ENCODE measurements at places on chromosomes 1 and 21. TPM values are rescaled to one million over a fixed set of nuclear protein-coding genes. Genes with fewer than 3 reads are reported as not detected.

DNA sequence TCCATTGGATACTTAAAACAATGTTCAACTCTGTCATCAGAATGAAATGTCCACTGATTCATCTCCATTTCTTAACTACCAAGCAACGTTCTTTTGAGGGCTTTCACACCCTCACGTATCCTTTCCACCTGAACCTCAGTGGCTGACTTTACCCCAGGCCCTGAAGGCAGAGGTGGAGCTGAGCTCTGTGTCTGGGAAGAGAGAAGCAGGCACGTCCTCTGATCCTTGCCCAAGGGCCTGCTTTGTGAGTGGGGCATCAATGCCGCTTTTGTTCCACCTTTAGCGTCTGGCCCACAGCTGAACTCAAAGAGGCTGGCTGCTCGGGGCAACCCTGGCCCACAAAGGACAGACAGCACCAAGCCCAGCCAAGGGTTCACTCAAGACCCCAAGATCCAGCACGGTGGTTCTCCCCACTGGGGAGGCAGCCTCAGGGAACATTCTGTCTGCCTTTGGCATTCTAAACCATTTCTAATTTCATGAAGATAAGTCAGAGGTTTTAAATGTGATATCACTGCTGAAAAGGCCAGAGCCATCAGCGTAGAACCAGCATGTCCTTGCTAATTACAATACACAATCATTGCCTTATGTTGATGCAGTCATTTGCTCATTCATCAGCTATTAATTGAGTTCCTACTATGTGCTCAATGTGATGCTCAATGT is 126.0 kb upstream of the UBE2U start:
- no peak for DNase-seq
- H3K4me1 ChIP-seq, result peaks cover 41% of the 10 kb centered on the region
- H3K27ac ChIP-seq, result no peak overlapping the region
- no peak overlapping the region for H3K4me3 ChIP-seq

Gene KRTAP12-1
- total RNA-seq, result not detected

DNA sequence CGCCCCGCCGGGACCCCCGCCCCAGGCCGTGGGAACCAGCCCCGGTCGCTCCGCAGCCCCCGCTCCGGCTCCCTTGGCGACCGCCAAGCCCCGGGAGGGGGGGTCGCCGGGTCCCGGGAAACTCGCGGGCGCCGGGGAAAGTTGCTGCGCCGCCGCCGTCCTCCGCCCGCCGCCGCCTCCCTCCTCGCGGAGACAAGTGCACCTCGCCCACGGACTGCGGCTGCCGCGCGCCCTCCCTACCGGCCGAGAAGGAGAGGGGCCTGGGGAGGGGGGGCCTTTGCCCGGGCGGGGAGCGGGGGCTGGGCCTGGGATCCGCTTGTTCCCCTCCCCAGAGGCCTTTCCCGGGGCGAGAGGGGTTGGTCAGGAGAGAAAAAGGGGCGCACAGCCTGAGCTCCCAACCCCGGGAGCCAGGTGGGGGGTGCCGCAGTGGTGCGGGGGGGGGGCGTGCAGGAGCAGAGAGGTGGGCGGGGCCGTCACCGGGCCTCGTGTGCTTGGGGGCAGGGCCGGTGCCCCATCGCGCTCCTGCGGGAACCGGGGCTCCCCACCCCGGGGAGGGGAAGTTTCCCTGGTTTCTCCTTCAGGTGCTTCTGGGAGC is 592 bp downstream of the AGRN start:
- DNase-seq, result no peak
- peak overlapping the region; percentile 85 for H3K4me3 ChIP-seq
- peak overlapping the region; percentile 98 for H3K27ac ChIP-seq
- H3K4me1 ChIP-seq, result peaks cover 32% of the 10 kb centered on the region
- no peaks in the 10 kb centered on the region for H3K27me3 ChIP-seq

DNA sequence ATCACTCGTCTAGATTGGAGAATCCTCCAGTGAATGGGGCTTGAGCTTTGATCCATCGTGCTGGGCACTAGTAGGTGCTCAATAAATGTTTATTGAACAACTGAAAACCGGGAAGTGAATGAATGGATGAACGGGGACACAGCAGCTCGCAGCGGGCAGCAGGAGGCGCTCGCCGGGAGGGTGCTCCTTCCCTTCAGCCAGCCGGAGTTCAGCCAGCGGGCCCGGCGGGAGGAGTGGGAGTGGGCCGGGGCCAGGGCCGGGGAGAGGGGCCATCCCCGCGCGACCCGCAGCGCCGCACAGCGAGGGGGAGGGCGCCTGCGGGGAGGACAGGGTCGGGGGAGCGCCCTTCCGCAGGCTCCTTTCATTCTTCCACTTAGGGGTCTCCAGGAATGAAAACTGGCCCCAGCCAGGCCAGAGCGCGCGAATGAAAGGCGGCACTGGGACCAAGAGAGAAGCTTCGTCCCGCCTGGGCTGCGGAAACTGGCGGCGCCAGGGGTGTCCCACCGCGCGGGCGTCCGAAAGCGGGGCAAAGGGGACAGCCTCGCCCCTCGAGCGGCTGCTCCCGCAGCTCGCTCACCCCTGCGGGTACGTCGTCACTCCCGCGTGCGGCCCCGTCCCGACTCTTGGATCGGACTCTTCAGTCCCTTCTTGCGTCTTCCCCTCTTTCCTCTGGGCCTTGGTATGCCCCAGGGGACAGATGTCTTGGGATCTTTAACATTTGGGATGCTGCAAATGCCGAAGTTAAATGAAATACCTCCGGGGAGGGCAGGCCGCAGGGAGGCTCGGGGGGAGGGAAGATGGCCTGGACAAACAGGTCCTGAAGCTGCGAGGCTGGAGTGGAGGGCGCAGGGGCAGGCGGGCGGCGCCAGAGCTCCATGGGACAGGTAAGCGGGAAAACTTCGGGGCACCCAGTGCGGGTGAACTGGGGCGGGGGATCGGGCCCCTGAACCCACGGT is 3.6 kb upstream of the INAVA start:
- no peaks in the 10 kb centered on the region for H3K36me3 ChIP-seq
- H3K4me3 ChIP-seq, result peak overlapping the region; percentile 34
- peaks cover 36% of the 10 kb centered on the region for H3K27me3 ChIP-seq
- no peak overlapping the region for H3K27ac ChIP-seq

DNA sequence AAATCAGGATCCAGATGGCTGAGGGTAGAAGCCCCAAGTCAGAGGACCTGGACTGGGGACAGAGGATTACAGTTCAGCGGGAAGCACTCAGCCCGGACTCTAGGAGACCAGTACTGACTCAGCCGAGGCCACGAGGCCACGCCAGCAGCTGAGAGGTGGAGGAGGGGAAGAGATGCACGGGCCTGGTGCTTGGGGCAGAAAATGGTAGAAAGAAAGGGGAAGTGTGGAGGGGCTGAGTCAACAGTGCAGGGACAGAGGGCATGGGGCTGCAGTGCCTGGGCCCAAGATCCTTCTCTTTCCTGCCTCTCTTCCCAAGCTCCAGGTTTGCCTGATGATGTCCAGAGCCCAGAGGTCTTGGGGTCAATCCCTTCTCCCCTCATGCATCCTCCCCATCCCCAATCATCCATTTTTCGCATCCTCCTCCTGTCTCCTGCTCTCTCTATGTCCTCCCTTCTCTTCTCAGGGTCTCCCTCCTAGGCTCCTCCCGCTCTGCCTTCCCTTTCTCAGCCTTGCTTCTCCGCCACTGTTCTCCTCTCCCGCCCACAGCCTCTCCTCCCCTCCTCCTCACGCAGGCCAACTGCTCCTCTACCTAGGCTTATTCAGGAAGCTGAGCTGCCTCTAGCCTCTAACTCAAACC is 7.7 kb downstream of the ARHGEF2 start:
- H3K4me1 ChIP-seq, result peaks cover 100% of the 10 kb centered on the region
- peak overlapping the region; percentile 80 for H3K27ac ChIP-seq
- H3K4me3 ChIP-seq, result no peak overlapping the region
- peak; percentile 72 for DNase-seq

DNA sequence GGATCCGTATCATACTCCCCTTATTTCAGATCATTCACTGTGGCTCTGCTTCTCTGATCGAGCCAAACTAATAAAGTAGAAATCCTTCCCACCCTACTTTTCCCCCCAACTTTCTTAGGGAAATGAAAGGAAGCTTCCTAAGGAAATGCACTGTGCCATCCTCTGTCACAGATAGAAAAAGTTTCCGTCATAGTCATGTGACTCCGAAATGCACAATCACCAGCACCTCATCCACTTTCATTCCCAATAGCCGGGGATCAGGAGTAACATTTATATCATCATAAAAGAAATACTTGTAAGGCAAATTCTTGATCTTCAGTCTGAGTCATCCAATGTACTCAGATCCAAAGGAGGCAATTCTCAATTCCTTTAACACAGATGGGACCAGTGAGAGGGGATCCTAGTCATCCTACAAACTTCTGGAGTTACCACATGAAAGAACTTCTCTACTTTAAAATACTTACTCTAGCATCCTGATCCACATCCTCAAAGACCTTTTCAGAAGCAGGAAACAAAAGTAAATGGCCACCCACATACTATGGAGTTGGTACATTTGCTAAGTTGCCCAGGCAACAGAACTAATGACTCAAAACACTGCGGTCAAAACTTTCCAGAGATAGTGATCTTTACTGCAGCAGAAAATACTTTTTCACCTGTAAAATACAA is 97.8 kb upstream of the ZC3H11B start:
- H3K36me3 ChIP-seq, result no peaks in the 10 kb centered on the region
- H3K4me3 ChIP-seq, result no peak overlapping the region
- H3K4me1 ChIP-seq, result no peaks in the 10 kb centered on the region
- H3K27me3 ChIP-seq, result no peaks in the 10 kb centered on the region
- no peak for DNase-seq

DNA sequence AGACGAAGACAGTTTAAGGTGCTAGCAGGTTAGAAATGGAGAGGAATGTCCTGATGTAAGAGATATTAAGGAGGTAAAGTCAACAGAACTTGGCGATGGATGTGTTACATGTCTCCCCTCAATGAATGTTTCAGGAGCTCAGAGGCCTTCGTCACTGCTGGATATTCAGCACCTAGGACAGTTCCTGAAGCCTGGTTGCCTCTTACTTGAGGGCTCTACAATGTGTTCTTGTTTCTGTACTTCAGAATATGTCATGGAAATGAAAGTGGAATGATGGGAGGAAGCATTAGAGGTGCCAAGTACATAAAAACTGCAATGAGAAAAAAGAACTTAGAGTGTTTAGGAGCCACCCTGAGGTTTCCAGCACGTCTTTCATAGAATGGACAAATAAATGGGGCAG is 17.7 kb downstream of the TNR start:
- no peaks in the 10 kb centered on the region for H3K36me3 ChIP-seq
- no peaks in the 10 kb centered on the region for H3K4me1 ChIP-seq
- peaks cover 15% of the 10 kb centered on the region for H3K27me3 ChIP-seq
- H3K4me3 ChIP-seq, result no peak overlapping the region

DNA sequence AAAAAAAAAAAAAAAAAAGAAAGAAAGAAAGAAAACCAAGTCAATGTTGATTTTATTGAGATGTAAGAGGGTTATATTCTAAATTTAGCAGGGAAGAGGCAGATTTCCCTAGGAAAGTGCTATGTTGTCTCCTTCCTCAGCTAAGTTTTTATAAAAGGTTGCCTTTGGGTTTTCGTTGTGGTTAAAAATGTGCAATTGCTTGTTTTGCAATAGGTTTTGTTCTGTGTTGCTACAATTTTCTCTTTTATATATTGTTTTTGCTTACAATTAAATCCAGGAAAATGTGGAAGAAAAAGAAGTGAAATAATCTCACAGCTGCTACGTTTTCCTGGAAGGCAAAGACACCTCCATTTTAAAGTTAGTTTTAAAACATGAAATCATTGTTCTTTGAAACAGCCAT is 136.7 kb upstream of the C1orf105 start:
- H3K36me3 ChIP-seq, result no peaks in the 10 kb centered on the region
- no peak overlapping the region for H3K27ac ChIP-seq
- no peak overlapping the region for H3K4me3 ChIP-seq
- no peak for DNase-seq
- no peaks in the 10 kb centered on the region for H3K27me3 ChIP-seq

- no peak overlapping the region for H3K4me3 ChIP-seq
- no peaks in the 10 kb centered on the region for H3K27me3 ChIP-seq
- H3K4me1 ChIP-seq, result no peaks in the 10 kb centered on the region
- no peaks in the 10 kb centered on the region for H3K36me3 ChIP-seq
- no peak for DNase-seq
- no peak overlapping the region for H3K27ac ChIP-seq
Measured at GRCh38 chr1:17919525-17920439, 164.6 kb downstream of the ACTL8 start.

- H3K27ac ChIP-seq, result no peak overlapping the region
- no peak overlapping the region for H3K4me3 ChIP-seq
Measured at GRCh38 chr1:97869441-97869840, 51.4 kb downstream of the DPYD start.

Gene SELENBP1
- 48.7 TPM for total RNA-seq

DNA sequence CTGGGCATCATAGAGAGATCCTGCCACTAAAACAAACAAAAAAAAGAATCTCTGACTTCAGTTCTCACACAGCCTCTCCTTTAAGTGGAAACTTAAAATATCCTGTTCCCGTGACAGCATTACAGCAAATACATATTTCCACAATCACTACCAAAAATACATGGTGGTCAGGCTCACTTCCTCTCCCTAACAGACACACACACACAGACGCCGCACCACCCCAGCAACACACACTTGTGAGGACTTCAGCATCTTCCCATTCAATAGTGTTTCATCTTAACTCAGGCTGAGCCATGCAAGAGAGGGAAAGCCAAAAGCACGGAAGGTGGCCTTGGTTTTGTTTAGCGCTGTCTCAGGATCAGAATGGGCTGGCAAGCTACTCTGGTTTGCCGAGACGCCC is 21.9 kb downstream of the KIAA1614 start:
- H3K4me1 ChIP-seq, result no peaks in the 10 kb centered on the region
- no peak for DNase-seq
- no peaks in the 10 kb centered on the region for H3K27me3 ChIP-seq
- no peak overlapping the region for H3K4me3 ChIP-seq
- H3K27ac ChIP-seq, result no peak overlapping the region

- no peak overlapping the region for H3K4me3 ChIP-seq
- H3K27ac ChIP-seq, result no peak overlapping the region
- peaks cover 13% of the 10 kb centered on the region for H3K4me1 ChIP-seq
- no peaks in the 10 kb centered on the region for H3K27me3 ChIP-seq
- DNase-seq, result no peak
Measured at GRCh38 chr1:16158993-16159831, 3.3 kb upstream of the EPHA2 start.

GRCh38 chr1:168420177-168420576 is 123.6 kb downstream of the XCL2 start:
- no peaks in the 10 kb centered on the region for H3K4me1 ChIP-seq
- DNase-seq, result no peak
- no peak overlapping the region for H3K4me3 ChIP-seq
- H3K27me3 ChIP-seq, result no peaks in the 10 kb centered on the region
- H3K36me3 ChIP-seq, result no peaks in the 10 kb centered on the region

DNA sequence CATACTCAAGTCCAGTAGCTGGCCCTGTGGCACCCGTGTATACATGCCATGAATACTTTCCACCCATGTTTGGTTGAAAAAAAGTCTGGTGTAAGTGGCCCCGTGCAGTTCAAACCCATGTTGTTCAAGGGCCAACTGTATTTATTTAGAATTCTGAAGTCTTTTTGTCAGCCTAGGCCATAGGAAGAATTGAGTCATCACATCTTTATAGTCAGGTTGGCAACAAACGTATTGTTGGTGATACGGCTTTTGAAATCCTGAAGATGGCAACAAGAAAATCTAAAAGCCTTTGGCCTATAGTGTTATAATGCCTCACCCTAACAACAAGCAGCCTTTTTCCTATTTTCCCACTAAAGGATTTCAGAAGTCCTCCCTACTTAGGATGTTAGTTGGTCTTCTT is 363.6 kb downstream of the PLPP3 start:
- no peaks in the 10 kb centered on the region for H3K27me3 ChIP-seq
- no peak overlapping the region for H3K4me3 ChIP-seq
- DNase-seq, result no peak
- no peaks in the 10 kb centered on the region for H3K36me3 ChIP-seq
- H3K4me1 ChIP-seq, result no peaks in the 10 kb centered on the region
